Smooth muscle cell of the brain vasculature (primary cell): ENCODE measurements at places on chromosomes 7 and 10.

- DNase-seq = no peak
Observed at GRCh38 chr7:81003326-81003725, 84.5 kb upstream of the SEMA3C start.

DNA sequence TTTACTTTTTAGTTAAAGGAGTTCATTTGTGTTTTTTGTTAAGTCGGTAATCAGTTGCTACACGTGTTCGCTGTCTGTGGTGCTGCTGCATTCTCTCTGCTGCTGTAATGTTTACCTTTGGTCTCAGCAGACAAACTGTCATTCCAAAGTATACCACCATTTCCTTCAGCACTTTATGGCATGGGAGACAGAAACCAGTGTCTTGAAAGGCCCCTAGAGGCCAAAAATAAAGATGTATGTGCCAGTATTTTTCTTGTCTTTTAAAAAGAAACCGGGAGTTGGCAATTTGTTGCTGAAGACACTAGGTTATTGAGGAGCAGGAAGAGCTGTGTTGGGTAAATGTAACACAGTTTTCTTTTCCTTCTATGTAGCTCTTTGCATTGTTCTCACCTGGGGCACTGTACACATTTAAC, 24.1 kb downstream of the ZNF92 start:
- DNase-seq = no peak

DNA sequence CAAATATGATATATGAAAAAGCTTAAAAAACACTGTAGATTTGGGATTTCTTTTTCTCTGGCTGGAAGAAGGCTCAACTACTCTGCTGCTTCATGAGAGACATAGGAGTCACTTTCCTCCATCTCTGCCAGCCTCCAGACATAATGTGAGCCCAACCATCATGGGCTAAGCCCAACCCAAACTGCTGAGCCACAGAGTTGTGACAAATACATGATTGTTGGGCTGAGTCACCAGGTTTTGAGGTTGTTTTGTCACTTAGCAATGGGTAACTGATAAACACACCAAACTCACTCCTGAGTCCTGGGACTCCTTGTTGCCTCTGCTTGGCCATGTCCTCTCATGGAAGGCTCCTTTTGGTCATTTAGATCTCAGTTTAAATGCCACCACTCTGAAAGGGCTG, 381.8 kb upstream of the FZD8 start:
- DNase-seq = peak; percentile 23

- DNase-seq = no peak
Observed at GRCh38 chr10:27223964-27224363, 16.6 kb downstream of the ACBD5 start.

GRCh38 chr7:123643495-123644441, 11.9 kb upstream of the LMOD2 start:
- DNase-seq = peak; percentile 36

DNA sequence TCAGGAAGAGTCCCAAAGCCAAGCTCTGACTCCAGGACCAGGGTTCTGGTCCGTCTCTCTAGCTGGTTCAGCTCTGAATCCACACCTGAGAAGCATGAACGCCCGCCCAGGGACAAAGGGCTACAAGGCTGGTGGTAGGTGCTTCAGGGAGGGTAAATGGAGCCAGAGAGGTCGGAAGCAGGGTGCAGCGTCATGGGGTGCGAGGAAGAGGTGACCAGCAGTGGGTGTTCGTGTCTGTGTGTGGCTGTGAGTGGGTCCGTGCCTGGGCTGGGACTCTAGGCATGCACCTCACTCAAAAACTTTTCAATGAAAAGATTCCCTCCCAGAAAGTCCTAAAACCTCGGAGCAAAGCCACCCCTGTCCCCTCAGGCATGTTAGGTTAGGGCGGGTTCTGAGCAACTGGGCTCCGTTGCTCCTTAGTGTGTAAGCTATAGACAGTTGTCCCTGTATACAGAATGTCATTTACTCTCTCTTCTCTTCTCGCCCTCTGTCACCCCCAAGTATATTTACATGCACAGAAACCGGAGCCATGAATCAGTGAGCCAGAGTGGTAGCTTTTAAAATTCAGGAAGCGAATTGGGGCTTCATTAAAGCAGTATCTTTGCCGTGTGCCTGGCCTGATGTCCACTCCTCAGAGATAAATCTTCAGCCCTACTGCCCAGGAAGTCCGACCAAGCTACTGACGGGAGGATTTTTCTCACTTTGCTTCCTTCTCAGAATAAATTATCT, 12.3 kb upstream of the GATA3 start:
- DNase-seq = no peak

DNA sequence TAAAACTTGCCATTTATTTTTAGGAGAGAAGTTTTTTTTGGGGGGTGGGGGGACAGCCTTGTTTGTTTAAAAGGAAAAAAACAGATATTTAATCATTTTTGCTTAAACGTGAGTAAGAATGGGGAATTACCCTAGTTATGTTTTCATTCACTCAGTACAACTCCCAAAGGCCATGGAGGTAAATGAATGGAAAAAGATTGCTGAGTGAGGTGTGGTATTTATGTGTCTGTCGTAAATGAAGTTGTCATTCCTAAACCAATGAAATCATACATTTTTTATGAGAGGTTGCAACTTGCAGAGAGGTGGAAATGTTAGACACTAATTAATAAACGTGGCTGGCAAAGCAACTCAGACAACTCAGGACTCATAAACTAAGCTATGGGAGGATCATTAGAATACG, 218.1 kb downstream of the CELF2 start:
- DNase-seq = no peak

DNA sequence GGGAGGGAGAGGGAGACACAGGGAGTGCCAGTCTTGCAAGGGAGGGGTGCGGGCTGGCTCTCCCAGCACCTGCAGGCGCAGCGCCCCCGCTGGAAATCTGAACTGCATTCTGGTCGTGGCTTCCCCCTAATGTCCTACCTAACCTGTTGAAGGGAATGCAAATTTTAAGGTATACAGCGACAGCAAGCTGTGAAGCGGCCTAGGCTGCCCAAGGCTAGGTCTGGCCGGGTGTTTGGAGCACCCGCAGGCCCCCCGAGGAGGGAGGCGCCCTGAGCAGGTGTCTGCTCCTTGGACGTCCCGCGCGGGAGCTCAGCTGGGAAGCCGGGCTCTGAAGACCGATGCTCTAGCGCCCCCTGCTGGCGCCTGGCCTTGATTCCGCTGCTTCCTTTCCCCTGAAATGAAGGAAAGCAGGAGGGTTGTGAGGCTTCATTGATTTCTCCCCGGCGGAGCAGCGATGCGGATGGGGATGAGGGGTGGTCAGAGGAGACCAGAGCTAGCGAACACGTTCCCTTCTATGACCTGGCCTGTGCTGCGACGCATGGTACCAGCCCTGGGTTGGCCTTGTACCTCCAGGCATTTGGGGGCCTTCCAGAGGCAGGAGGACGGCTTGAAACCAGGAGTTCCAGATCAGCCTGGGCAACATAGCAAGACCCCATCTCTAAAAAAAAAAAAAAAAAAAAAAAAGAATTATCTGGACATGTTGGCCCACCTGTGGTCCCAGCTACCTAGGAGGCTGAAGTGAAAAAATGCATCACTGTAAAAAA, 601.3 kb downstream of the GALNT17 start:
- peak; percentile 35 for DNase-seq

- DNase-seq = no peak
Observed at GRCh38 chr10:50260791-50261281, 9.5 kb upstream of the ASAH2 start.

DNA sequence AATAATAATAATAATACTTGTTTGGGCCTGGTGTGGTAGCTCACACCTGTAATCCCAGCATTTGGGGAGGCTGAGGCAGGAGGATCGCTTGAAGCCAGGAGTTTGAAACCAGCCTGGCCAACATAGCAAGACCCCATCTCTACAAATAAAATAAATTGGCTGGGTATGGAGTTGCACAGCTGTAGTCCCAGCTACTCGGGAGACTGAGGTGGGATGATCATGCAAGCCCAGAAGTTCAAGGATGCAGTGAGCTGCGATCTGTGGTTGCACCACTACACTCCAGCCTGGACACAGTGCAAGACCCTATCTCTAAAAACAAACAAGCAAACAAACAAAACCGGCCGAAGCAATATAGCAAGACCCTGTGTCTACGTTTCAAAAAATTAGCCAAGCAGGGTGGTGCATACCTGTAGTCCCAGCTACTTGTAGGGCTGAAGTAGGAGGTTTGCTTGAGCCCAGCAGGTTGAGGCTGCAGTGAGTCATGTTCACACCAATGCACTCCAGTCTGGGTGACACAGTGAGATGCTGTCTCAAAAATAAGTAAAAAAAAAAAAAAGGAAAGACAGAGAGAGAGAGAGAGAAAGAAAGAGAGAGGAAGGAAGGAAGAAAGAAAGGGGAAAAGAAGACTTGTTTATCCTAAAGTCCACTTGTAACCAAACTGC, 85.6 kb upstream of the KDM7A start:
- DNase-seq = no peak

- DNase-seq = no peak
Observed at GRCh38 chr10:78914502-78915189, 154.1 kb upstream of the ZMIZ1 start.
